Activated CD4-positive, alpha-beta T cell treated with anti-CD3 and anti-CD28 coated beads, Interleukin-2, amount 50 U/mL, for 16 hours (primary cell): ENCODE measurements at places on chromosomes 1 and 21.
A peak's percentile ranks its signal among the peaks of the same experiment; 100 is the strongest.

- DNase-seq = no peak
Measured at GRCh38 chr1:27630859-27631491, 4.0 kb downstream of the FGR start.

DNA sequence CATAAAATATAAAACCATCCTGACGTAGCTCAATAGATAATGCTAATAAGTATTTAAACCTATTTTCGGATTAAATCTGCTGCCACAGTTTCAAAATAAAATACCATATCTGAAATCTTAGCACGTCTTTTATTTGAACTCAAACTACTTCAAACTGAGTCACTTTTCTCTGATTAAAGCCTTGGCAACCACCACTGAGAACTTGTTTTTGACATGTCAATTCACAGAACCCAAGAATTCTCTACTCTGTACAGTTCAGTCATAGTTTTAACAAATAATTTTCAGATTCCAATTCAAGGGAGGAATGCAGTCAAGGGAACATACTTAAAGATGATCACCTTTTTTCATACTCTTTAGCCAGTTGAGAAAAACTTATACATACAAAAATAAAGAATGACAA is 643.2 kb downstream of the KCNT2 start:
- DNase-seq = no peak

DNA sequence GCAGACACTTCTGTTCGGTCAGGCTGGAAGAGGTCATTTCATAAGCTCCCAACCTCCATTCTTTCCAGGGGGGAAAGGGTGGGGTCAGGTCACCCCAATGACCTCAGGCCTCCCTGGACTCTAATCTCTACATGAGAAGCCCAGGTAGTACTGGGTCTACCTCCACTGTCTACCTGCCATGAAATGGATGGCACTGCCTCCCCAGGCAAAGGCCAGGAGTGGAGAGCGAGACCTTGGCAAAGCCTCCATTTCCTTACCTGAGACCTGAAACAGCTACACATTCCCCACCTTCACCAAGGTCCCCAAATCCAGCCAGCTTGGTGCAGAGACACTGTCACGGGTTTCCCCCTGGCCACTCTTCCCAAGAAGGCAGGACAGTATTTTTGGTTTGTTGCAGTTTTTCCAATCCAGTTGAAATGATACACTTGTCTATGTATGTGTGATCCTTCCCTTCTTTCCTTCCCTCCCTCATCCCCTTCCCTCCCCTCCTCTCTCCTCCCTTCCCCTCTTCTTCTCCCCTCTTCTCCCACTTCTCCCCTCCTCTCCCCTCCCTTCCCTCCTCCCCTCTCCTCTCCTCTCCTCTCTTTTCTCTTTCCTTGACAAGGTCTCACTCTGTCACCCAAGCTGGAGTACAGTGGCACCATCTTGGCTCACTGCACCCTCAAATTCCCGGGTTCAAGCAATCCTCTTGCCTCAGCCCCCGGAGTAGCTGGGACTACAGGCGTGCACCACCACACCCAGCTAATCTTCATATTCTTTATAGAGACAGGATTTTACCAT is 16.1 kb downstream of the BTG2 start:
- no peak for DNase-seq

DNA sequence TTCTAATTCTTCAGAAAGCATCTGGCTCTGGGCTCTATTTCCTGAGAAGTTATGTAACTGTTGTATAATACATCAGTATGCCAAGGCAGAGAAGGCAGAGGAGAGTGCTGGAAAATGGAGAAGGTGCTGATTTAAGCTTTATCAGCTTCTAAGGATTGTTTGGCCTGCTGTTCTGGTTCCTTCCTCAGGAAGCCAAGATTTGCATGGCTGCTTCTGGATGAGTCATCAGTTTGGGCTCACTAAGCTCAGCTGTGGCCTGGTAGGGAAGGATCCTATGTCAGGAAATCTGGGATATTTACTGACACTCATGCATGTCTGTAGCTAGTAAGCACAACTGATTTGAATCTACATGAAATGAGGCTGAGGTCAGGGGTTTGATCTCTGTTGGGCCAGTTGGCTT is 73.2 kb upstream of the ADGRL4 start:
- DNase-seq = no peak

- peak; percentile 93 for DNase-seq
Measured at GRCh38 chr1:8604041-8604945, 213.1 kb downstream of the RERE start.

GRCh38 chr1:224264321-224264720 is 65.7 kb downstream of the NVL start:
- DNase-seq = no peak

- DNase-seq = no peak
Measured at GRCh38 chr1:205604825-205605505, 26.8 kb downstream of the ELK4 start.

DNA sequence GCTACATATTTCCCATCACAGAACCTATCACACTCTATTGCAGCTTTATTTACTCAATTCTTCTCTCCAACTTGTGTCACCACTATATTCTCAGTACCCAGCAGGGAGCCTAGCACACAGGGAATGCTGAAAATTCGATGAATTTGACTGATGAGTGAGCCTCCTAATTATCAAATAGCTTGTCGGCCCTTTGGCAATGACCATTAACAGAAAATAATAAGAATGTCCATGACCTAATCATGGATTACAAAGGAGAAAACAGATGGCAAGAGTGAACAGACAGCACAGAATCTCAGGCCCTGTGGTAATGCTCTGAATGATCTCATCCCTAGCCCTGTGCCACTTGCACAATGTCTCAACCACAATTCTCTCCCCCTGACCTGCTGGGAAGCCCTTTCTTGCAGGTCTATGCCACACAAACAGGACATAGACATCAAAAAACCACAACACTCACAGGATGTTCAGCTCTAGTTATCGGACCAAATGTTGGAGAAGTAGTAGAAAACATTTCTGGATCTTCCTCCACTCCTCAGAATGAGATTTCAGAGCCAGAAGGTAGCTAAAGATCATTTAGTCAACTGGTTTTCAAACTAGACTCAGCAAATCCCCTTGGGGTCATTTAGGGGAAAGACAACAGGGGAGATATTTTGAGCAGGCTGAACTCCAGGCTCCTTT is 68.4 kb downstream of the LUZP1 start:
- DNase-seq = peak; percentile 81

GRCh38 chr1:210123924-210124589 is 108.5 kb upstream of the SERTAD4 start:
- no peak for DNase-seq

DNA sequence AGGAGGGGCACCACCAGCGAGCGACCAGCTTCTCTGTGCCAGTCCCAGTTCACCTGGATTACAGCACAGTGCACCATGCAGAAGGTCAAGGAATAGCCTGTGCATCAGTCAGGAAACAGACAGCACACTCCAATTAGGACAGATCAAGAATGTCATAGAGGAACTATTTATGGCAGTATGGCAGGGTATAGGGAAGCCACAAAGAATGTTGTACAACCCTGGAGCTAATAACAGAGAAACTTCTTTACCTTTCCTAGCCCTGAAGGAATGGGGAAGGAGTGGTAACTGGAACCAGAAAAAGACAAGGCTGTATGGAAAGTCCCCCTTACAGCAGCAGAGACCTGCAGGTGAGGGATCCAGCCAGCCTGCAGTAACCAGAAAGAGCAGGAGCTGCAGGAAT is 87.8 kb upstream of the USP24 start:
- no peak for DNase-seq

DNA sequence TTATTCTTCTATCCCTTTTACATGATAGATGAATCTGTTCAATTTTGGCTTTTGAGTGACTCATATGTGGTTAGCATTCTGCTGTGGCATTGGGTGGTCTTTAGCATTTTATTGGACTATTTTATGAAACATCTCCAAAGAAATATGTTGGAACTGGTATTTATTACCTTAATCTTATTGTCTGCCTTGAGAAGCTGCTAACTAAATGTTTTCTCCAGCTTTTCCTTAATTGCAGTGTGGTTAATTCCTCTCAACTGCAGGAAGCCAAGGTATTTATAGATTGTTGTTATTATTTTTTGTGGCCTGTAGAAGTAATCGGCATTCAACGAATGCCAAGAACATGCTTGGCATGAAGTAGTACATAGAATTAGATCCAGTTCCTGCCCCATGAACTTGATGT is 64.1 kb downstream of the NOS1AP start:
- DNase-seq = no peak

- no peak for DNase-seq
Measured at GRCh38 chr1:234760303-234760723, 150.3 kb upstream of the IRF2BP2 start.

DNA sequence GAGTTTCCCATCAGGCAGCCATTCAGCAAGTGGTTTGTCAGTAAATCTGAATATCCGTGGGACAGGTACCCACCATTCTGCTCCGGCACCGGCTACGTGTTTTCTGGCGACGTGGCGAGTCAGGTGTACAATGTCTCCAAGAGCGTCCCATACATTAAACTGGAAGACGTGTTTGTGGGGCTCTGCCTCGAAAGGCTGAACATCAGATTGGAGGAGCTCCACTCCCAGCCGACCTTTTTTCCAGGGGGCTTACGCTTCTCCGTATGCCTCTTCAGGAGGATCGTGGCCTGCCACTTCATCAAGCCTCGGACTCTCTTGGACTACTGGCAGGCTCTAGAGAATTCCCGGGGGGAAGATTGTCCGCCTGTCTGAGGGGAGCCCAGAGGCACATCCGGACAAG is 48.4 kb downstream of the B3GALT5 start:
- no peak for DNase-seq

DNA sequence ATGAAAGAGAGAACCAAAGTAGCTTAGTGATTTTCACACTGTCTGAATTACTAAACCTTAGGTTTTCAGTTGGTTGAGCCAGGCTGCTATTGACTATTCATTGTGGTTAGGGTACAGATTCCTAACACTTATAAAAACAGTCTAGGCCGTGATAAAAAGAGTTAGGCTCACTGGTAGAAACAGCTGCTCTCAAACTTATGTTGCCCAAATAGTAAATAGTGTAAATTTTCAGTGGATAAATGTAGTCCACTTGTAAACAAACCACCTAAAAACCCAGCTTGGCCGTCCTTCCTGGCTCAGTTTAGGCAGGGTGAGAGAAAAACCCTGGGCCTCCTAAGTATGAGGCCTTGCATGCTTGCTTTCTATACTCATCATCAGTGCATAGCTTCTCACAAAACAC is 34.9 kb downstream of the ARID1A start:
- DNase-seq = peak; percentile 23

GRCh38 chr1:236257216-236257615 is 24.5 kb downstream of the ERO1B start:
- no peak for DNase-seq

DNA sequence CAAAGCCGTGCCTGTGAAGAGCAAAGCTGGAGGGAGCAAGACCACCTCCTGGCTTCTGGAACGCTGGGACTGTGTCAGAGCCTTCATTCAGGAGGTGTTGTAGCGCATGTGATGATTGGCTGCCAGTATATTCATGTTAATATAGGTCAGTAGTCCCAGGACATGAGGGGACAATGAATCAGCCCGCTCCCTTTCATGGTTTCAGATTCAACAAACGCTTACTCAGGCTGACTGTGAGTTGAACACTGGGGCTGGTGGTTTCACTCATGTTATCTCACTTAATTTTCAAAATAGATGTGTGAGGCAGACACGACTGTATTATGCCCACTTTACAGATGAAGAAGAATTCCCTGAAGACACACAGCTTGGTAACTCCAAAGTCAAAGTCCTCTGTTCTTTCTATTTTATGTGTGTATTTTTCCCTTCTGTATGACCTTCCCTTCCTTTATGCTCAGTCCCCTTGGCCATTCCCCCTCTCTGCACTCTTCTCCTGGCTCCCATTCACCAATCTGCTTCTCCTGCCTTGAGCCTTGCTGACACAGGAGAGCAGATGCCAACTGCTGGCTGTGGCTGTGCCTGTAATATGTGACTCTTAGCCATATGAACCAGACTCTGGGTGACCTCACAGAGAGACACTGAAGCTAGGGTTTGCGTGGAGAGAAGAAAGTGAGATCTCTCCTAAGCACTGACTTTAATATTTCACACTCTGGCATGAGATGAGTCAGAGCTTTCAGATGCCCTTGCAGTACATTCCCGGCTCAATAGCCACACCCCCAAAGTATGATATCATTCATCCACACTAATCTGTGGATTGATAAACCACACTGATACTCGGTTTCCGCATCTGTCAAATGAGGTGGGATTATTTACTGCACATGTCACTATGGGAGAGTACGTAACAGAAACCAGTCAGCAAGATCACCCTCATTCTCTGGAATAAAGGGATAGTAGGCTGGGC is 31.4 kb upstream of the KIRREL1 start:
- DNase-seq = peak; percentile 66

DNA sequence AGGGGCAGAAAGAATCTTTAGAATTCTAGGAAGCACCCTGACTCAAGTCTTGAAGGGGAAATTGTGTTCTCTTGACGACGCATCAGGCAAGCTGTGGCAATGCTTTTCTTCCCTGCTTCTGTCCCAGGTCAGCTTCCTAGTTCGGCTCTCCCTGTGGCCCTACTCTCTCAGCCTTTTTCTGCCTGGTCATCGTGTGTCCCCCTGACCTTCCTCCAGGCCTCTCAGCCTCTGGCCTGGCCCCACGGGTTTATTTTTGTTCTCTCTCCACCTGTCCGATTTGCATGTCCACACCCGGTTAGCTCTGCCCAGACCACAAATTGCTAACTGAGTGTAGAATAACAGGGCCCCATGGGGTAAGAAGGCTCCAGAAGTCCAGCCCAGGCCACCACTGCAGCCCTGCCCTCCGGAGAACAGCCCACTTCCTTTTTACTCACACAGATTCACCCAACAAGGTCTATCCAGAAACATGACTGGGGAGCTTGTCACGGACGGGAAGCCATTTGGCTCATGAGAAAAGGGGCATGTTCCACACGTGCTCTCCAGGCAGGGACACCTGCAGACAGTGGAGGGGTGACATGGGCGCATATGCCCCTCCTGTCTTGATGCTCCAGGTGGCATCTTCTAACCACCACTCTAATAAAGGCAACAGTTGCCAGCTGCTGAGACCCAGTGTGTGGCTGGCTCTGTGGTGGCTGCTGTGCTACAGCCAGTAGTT is 9.8 kb downstream of the KCNN3 start:
- no peak for DNase-seq

DNA sequence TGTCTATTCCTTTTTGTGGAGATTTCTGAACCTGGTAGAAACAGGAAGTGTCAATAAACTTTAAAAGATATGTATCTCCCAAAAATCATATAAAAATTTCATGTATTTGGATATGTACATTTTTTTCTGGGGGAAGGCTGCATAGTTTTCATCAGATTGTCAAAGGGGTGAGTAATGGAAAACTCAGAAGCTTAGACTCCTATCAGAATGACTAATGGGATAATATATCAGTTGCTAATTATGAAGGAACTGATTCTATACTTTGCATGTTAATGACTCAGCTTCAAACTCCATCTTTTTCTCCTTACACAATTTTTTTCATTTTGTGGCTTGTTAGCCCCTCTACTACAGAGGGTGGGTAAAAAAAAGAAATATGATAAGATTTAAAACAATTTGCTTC is 55.9 kb downstream of the GON4L start:
- no peak for DNase-seq

DNA sequence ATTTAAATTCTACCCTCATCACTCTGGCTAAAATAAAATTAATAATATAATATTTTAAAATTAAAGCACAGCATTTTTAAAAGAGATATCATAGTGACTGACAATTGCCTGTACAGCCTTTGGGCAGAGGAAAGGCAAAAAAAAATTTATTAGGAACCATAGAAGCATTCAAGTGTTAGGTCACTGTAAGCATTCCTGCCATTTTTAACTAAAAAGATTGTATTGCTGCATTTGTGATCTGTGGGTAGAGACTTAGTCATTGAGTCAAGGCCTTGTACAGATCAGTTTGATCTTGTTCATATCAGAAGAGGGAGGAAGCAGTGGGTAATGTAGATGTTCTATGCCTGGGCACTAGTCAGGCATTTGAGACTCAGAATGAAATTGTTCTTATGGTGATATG is 109.9 kb downstream of the LYPLAL1 start:
- no peak for DNase-seq
